Stimulated activated CD4-positive, alpha-beta T cell treated with anti-CD3 and anti-CD28 coated beads, TNF-alpha, amount 100 ng/mL, for 1 hour (primary cell): ENCODE measurements at places on chromosomes 2 and 18.

GRCh38 chr2:26997394-26997793, 27.0 kb downstream of the MAPRE3 start:
- no peak for DNase-seq

GRCh38 chr2:19479666-19480065, 121.2 kb upstream of the OSR1 start:
- no peak for DNase-seq

- no peak for DNase-seq
Observed at GRCh38 chr2:210553373-210553772, 3.0 kb upstream of the CPS1 start.

GRCh38 chr2:190856985-190857384, 23.6 kb upstream of the GLS start:
- no peak for DNase-seq

DNA sequence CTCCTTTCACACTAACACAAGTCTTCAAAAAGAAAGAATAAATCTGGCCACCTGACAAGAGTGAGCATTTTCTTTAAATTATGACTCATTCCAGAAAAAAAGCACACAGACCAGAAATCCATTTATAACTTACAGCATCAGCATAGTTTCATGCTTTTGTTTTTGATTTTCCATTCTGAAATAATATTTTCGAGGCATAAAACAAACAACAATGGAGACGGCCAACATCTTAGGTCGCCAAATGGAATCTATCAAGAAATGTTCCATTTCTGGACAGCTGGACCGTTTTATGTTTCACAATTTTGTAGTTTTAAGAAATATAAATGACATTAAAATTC, 165.4 kb upstream of the ZFP36L2 start:
- no peak for DNase-seq

- no peak for DNase-seq
Observed at GRCh38 chr2:205323929-205324328, 358.4 kb upstream of the NRP2 start.

DNA sequence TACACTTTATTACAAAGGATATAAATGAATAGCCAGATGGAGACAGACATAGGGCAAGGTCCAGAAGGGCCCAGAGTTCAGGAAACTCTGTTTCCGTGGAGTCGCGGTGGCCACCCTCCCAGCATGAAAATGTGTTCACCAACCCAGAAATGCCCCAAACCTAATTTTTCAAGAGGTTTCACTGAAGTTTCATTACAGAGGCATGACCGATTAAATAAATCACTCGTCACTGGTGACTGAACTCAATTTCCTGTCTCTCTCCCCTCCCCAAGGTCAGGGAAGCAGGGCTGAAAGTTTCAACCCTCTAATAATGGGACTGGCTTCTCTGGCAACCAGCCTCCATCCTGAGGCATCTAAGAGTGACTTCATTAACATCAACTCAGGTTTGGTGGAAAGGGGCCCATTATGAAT, 22.4 kb downstream of the USP40 start:
- DNase-seq: no peak

- no peak for DNase-seq
Observed at GRCh38 chr2:48514348-48515003, 15.5 kb upstream of the STON1 start.

DNA sequence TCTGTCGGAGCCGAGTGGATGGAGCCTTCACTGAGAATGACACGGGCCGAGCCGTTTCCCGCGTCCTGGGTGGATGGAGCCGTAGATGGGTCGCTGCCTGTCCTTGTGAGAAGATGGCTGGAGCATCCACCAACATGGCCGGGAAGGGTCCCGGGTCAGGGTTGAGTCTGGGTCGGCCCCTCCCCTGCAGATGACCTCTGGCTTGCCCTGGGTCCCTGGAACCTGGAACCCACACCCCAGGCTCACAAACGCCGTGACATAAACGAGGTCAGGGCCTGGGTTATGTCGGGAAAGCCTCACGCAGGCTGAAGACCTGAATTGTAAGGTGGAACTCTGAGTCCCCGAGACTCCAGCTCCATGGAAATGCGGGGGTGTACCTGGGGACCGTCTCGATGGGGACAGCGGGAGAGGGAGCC, 94.9 kb downstream of the NFATC1 start:
- DNase-seq: no peak

GRCh38 chr2:149651229-149651628, 63.7 kb upstream of the MMADHC start:
- DNase-seq: no peak

DNA sequence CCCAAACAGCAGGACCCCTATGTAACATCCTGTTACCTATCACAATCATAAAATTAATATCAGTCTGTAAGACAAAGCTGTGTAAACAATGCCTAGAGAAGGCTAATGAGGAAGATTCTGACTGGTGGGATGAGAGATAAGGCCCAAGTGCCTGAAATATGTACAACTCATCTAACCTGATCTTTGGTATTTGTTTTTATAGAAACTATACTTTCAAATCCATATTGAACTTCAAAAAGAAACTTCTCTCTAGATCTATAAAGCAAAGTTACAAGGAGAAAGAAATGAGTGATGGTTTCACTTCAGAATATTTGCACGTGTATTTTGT, 36.1 kb upstream of the ITGA4 start:
- no peak for DNase-seq

GRCh38 chr18:59041819-59042815, 97.6 kb upstream of the SEC11C start:
- no peak for DNase-seq

DNA sequence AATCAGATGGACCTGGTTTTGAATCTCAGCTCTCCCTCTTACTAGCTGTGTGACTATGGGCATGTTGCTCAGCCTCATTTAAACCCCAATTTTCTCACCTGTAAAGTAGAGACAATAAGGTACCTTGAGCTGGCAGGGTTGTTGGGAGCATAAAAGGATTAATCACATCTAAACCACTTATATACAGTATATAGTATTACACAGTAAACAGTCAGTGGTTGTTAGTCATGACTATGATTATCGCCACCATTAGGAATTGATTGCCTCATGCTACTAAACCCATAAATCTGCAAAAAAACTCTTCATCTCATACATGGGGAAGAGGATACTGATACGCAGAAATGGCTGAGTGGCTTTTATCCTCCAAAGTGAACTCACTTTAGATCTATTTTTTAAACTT, 65.8 kb downstream of the INO80D start:
- DNase-seq: no peak

GRCh38 chr2:202016579-202017227, 17.0 kb upstream of the FZD7 start:
- DNase-seq: no peak

DNA sequence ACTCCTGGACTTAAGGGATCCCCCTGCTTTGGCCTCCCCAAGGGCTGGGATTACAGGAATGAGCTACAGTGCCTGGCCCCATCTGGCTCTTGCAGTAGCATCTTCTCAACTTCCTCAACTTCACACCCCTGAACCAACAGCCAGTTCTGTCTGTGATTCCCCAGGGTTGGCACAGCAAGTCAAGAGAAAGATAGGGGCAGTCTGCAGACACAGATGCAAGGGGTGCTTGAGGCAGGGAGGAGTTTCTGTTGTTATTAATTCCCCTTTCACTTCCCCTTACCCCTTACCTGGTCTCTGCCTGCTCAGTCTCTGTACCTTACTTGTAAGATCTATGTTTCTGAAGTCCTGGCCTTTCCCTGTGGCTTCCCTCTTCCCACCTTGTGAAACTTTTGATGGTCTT, 54.1 kb upstream of the MEX3C start:
- no peak for DNase-seq

GRCh38 chr2:159157361-159158209, 128.9 kb downstream of the WDSUB1 start:
- DNase-seq: no peak

DNA sequence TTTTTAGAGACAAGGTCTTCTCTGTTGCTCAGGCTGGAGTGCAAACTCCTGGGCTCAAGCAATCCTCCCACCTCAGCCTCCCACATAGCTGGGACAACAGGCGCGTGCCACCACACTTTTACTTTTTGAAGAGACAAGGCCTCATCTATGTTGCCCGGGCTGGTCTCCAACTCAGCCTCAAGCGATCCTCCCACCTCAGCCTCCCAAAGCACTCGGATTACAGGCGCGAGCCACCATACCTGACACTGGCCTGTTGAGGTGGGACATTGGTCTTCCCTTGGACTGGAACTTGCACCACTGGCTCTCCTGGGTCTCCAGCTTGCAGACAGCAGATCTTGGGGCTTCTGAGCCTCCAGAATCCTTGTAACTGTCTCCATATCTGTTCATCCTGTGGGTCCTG, 75.6 kb downstream of the NDUFA10 start:
- no peak for DNase-seq

DNA sequence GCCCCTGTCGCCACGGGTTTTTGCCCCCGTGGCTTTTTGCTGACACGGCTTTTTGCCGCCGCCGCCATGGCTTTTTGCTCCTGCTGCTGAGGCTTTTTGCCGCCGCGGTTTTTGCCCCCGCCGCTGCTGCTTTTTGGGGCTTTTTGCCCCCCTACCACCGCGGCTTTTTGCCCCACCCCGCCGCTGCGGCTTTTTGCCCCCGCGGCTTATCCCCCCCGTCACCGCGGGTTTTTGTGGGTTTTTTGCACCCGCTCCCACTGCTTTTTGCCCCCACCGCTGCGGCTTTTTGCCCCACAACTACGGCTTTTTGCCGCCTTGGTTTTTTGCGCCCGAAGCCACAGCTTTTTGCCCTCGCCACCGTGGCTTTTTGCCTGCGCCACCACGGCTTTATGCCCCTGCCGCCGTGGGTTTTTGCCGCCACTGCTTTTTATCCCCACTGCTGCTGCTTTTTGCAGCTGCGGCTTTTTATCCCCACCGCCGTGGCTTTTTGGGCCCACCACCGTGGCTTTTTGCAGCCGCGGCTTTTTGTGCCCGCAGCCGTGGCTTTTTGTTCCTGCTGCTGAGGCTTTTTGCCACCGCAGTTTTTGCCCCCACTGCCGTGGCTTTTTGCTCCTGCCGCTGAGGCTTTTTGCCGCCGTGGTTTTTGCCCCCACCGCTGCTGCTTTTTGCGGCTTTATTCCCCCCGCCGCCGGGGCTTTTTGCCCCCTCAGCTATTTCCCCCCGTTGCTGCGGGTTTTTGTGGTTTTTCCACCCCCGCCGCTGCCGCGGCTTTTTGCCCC, 2798.0 kb upstream of the TEKT4 start:
- no peak for DNase-seq

GRCh38 chr2:207475546-207475945, 54.2 kb upstream of the CREB1 start:
- no peak for DNase-seq

- no peak for DNase-seq
Observed at GRCh38 chr18:48238206-48238605, 171.0 kb downstream of the ZBTB7C start.

DNA sequence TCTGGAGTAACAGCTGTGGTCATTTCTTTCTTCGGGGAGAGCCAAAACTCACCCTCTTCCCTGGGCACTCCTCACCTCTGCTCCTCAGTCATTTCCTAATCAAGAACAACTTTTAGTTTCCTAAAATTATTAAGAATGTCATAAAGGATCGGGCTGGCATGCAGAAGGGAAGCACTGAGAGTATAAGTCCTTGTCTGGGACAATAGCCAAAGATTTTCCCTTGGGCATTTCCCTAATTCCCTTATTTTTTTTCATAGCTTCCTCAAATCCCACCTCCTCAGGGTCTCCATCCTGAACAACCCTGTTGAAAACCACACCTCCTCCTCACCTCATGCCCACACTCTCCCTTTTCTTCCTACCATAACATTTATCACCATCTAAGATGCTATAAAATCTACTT, 115.0 kb downstream of the MREG start:
- no peak for DNase-seq

- no peak for DNase-seq
Observed at GRCh38 chr2:159715451-159715850, 3.1 kb downstream of the MARCHF7 start.

GRCh38 chr2:218343591-218343990, 13.1 kb upstream of the CATIP start:
- no peak for DNase-seq

DNA sequence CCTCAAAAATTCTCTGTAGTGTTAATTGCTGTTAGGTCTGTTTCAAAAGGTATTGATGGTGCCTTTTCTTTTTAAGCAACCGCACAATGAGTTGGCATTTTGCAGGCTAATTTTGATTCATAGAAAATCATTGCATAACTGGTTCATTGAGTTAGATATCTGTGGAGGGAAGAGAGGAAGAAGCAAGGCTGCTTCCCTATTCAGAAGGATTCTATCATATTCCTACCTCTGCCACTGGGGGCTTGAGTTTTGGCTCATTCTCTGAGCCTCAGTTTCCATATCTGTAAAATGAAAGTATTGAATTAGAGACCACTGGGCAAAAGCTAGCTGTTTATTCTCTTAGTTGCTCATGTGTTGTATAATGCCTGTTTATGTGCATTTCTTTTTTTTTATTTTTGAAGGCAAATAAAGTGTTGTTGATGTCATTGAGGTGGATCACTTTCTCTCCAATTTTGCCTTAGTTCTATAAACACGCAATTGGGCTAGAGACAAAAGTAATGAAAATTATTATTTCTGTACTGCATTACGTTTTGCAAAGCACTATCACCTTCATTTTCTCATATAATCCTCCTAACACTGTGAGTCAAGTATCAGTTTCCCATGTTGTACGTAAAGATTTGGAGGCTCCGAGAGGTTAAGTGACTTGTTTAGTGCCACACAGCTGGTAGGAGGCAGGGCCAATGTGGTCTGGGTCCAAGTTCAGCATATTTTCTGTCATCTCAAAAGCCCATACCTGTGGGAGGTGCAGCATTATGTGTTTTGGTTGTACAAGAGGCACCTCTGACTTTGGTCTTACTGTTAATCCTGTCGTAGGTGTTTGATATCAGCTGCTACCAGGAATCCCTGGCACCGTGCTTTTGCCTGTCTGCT, 5.9 kb downstream of the TRIB2 start:
- no peak for DNase-seq

GRCh38 chr2:46461709-46462171, 17.6 kb upstream of the TMEM247 start:
- no peak for DNase-seq

GRCh38 chr2:102880731-102881130, 118.9 kb downstream of the TMEM182 start:
- DNase-seq: no peak

- DNase-seq: no peak
Observed at GRCh38 chr18:25467226-25467987, 115.4 kb upstream of the ZNF521 start.

DNA sequence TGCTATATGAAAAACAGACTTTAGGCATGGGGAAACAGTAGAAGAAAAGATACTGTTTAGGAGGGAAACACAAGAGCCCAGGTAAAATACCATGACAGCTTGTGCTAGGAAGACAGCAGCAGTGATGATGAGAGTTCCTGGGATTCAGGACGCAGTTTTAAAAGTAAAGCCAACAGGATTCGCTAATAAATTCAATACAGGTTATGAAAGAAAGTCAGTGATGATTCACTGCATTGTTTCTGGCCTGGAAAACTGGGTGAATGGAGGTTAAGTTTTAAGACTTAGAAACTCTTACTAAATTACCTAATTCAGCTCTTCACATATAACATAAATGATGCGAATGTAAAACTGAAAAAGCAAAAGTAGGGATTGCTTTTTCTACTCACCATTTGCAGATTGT, 27.9 kb upstream of the RNU4ATAC start:
- no peak for DNase-seq

- DNase-seq: no peak
Observed at GRCh38 chr2:54384301-54385203, 71.6 kb upstream of the SPTBN1 start.

DNA sequence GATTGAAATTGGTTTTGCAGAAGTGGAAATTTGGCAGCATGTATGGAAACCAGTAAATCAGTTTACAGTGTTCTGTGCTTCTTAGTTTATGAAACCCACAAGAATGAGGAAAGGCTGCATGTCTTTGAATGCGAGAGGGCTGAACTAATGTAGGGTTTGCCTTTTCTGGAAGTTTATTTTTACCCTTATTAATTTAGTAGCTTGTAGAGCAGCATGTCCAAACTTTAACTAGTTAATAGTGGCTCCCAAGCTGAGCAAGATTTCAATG, 50.4 kb downstream of the LDLRAD4 start:
- no peak for DNase-seq
